ENCODE measurements at places on chromosomes 11 and 22.
A peak's percentile ranks its signal among the peaks of the same experiment; 100 is the strongest.

DNA sequence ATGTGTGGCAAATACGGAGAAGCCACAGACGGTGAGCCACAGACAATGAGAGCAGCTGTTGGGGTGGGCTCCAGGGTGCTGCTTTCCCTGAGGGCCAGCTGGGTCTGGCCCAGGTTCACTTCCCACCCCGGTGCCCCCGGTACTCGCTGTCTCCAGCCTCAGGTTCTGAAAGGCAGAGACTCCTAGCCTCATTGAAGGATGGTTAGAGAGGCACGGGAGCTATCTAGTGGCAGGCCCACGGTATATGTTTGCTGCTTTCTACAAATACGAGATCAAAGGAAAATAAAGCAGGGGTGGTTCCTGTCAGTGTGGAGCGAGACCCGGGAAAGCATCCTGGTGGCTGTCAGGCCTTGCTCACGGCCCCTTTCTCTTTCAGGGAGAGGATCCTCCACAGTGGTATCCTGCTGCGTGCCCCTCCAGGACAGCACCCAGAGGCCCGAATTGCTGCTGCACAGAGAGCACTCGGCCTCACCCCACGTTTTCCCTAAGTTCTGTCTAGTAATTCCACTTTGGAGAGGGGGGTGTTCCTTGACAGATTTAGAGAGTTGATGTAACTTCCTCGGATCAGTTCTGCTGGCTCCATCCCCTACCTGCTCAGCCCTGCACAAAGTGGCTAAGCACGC lies 3.0 kb downstream of the TMEM80 start:
- no peak for DNase-seq

DNA sequence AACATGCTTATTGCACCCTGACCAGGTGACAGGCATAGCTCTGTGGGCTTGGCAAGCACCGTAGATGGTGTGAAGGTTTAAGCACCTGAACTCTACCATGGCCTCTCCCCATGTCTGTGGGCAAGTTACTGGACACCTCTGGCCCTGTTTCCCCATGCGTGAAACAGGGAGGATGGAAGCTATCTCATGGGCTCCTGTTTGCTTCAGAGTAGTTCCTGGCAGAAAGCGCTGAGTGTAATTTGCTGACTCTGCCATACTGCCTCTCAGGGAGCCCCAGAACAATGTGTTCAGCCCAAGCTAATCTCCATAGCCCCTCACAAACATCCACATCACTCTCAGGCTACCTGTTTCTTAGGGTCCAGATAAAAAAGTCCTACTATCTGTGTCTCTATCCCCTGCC lies 2.4 kb downstream of the CBX6 start:
- DNase-seq, result no peak

DNA sequence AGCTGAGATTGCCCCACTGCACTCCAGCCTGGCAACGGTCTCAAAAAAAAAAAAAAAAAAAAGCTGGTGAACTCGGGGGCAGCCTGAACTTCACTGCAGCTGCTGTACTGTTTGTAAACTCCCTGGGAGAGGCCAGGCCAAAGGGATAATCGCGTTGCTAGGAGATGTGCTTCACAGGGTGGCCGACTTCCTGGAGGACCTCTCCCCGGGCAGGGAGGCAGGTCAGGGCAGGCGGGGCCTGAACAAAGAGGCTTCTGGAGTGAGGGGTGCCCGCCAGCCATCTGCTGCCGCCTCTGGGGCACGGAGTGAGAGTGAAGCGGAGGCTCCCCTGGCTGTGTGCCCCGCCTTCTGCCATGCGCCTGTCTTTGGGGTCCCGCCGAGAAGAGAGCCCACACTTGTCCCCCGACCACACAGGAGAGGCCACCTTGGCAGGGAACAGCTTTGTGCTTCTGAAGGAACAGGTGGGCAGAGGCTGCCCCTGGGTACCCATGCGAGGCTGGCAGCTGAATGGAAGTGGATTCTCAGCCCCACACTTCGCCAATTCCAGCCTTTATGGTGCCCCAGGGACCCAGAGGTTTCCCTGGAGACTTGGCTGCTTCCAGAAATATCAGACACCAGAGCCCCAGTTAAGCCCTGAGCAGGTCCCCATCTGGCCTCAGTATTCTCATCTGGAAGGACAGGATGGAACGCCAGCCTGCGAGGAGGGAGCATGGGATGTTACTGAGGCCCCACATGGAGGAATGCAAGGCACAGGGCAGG lies 29.6 kb downstream of the TMEM184B start:
- DNase-seq, result peak; percentile 77

DNA sequence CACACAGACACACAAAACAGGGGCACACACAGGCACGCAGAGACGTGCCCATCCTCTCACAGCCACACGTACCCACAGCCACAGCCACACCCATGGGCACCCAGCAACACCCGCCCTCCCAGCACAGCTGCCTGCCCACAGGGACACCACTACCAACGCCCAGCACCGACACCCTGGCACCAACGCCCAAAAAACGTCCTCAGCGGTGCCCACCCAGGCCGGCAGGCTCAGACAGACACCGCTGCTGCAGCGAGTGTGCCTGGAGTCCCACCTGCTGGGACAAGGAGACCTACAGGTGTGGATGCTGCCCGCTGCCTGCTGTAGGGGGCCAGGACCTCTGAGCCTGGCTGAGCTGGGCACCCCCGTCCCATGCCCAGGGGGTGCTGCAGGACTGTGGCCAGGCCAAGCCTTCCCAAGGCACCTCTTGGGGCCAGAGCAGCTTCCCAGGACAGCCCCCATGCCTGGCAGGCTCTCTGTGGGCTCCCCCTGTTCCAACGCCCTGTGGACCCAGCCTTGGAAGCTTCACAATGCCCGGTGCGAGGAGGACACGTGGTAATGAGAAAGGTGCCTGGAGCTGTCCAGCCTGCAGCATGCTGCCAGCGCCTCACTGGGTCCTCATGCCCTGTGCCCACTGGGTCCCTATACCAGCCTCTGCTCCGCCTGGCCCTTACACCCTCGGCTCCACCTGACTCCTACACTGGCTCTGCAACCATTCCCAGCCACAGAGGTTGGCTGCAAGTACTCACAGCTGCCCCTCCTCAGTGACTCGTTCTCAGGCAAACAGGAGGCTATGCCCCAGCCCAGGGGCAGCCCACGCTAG lies 45.8 kb upstream of the TH start:
- DNase-seq, result no peak

- DNase-seq, result no peak
Observed at GRCh38 chr22:29914991-29915533, 32.1 kb downstream of the MTMR3 start.

DNA sequence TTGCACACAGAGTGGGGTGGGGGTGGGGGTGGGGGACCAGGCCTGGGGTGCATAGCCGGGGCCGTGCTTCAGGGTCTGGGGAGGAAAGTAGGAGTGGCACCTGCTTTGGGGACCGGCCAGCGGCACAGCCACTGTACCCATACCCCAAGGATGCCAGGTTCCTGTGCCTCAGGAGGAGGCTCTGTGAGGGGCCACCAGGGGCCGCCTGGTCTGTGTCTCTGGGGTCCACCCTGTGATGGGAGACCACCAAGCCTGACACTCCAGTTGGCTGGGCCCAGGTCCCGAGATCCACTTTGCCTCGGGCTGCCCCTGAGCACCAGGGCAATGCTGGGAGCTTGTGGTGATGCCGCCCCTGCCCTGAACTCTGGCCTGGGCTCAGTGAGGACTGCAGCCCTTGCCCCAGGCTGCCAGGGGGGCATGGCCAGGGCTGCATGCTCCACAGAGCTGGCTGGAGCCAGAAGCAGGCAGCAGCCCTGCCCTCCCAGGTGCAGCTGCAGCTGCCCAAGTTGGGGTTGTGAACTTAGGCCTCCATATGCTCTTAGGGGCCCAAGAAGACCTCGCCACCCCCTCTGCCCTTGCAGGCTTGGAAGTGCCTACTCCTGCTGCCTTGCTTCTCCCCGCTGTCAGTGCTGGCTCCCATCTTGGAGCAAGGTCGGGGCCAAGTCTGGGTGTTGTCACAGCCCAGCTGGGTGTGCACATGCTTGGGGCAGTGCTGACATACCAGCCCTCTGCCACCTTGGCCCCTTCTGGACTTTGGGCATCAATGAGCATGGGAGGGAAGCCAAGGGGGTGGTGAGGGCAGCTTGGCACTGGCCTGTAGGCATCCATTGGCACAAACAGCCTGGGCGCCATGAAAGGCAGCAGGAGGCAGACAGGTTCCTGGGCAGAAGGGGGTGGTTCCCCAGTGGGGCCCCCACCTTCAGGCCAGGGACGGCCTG lies 123.3 kb upstream of the THY1 start:
- no peak for DNase-seq

DNA sequence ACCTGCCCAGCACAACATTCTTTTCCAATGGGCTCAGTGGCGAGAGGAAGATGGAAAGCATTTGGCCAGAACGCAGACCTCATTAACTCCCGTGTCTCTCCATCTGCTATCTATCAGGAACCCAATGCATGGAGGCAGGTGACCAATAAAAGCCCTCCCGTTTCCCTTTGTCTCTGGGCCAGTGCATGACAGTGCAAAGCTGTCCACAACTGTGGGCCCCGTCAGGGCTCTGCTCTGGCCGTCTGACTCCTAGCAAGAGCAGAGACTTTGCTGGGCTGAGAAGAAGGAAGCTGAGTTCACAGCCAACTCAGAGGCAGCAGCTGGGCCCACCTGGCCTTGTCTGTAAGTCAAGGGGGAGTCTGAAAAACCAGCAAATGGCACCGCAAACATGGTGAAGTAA lies 177.8 kb downstream of the TENM4 start:
- no peak for DNase-seq

DNA sequence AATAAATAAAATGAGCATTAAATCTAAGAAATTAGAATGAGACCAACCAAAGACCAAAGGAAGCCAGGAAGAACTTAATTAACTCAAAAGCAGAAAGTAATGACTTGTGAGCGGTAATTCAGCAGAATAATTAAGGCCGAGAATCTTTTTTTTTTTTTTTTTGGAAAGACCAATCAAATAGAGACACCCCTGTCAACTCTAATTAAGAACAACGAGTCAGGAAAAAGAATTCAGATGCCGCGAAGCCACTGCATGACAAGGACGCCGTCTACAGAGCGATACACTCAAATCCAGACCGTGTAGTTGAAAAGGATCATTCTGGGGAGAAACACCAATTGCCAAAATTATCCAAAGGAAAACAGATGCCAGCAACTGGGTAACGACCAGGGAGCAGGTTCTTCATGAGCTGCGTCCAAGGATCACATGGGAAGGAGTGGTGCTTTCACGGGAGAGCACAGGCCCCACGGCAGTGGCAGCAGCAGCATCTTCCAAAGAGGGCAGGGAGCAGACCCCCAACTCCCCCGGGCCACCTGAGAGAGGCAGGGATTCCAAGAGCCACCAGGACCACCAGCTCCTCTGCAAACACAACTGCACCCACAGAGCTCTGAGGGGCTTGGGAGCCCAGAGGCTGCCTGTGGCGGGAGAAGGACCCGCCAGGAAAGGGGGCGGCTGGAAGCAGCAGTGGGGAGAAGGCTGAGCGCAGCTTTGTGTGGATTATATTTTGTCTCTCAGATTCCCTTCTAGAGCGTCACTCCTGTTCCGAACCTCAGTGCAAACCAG lies 469.8 kb downstream of the BRD1 start:
- no peak for DNase-seq

DNA sequence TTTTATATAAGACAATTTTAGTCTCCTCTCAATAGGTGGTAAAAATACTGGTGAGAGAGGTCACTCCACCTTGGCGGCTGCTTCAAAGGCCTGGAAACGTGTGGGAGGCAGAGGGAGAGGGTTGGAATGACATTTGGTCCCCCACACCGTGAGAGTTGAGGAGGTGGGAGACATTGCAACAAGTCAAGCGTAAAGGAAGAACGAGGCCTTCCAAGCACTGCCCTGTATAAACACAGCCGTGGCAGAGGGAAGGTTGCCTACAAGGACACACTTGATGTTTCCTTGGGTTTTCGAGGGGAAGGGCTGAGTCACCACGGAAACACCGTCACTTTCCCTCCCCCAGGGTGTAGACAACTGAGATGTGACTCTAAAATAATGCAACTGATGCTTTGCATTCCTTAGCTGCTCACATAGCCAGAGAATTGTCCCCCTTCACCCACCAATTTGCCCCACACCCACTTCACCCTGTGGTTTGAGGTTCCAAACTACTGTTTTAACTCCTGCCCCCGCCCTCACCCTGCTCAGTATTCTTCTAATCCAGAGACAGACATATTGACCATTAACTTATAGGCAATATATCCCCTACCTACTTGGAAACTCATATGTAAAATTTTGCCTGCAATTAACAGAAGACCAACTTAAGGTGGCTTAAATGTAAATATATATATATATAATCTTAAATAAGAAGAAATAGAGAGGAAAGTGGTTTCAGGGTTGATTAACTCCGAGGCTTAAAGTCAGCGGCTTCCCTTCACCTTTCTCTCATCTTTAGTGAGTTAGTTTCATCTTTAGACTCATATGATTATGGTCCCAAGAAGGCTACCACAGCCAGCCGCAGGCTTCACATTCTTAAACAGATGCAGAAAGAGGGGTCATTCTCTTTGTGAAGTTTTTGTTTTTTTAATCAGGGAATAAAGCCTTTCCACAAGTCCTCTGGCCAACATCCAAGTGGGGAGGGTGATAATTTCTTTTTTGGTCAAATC lies 54.1 kb upstream of the BDNF start:
- no peak for DNase-seq

GRCh38 chr11:96037405-96037949 lies 113.6 kb upstream of the MTMR2 start:
- peak; percentile 44 for DNase-seq

- DNase-seq, result no peak
Observed at GRCh38 chr11:782264-783174, 5.2 kb upstream of the GATD1 start.

- DNase-seq, result no peak
Observed at GRCh38 chr11:2664791-2665525, 34.8 kb downstream of the KCNQ1OT1 start.

DNA sequence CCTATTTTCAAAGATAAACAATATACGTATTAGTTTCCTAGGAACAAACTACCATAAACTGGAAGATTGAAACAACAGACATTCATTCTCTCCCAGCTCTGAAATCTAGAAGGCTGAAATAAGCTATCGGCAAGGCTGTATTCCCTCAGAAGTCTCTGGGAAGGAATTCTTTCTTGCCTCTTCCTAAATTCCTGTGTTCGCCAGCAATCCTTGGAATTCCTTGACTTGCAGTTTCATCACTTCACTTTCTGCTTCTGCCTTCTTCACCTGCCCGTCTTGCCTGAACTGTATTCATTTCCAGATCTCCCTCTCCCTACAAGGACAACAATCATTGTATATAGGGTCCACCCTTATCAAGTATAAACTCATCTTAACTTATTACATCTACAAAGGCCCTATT lies 17.7 kb upstream of the PRDM10 start:
- no peak for DNase-seq

DNA sequence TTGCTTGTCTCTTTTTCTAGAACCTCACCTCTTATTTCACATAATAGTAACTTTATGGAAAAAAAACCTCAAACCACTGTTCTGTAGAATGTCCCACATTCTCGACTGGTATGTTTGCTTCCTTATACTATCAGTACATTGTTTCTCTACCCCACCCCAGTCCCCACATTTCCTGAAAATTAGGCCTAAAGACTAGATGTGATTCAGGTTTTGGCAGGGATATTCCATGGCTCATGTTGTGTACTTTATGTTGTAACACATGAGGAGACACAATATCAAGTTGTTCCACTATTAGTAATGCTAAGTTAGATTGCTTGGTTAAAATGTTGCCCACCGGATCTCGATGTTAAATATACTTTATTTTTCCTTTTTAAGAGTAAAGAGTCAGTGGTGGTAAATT lies 34.7 kb downstream of the DDIAS start:
- DNase-seq, result no peak
